ENCODE measurements at places on chromosomes 2 and 18.

GRCh38 chr2:168526641-168527040, 70.6 kb downstream of the CERS6 start:
- no peak for DNase-seq

- no peak for DNase-seq
These were observed 11.8 kb downstream of the MAPRE3 start for GRCh38 chr2:26982102-26982742.

DNA sequence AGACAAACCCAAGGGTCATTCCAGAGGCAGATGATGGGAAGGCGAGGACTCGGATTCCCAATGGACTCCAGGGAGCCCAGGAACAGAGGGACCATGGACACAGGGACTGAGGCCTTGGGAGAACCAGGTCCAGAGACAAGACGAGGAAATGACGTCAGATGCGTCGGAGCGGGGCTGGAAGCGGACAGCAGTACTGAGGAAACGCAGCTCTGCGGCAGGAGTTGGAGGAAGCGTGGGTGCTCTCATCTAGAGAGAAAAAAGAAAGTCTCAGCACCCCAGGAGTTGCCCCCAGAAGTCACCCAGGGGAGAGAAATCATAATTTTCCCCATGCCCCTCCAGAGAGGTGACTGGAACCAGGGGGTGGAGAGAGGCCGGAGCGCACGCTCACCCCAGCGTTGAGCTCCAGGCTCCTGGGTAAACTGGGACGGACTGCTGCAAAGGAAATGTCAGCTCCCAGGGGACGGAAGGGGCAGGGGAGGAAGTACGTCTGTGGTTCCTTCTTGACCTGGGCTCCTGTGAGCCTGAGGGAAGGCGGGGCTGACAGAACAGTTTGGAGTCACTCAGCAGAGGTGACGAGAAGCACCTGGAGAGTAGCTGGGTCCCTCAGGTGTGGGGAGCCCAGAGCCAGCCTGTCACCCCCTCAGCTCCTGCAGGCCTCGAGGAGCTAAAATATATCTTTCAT, 44.7 kb downstream of the CMPK2 start:
- DNase-seq: no peak

GRCh38 chr2:105678346-105678745, 66.4 kb upstream of the NCK2 start:
- DNase-seq: no peak

GRCh38 chr2:26605195-26605998, 35.8 kb downstream of the CIB4 start:
- DNase-seq: peak; percentile 56

- no peak for DNase-seq
These were observed 137.7 kb downstream of the ABCA12 start for GRCh38 chr2:215000721-215001120.

- DNase-seq: no peak
These were observed 347.9 kb downstream of the METTL4 start for GRCh38 chr18:2223449-2223848.

DNA sequence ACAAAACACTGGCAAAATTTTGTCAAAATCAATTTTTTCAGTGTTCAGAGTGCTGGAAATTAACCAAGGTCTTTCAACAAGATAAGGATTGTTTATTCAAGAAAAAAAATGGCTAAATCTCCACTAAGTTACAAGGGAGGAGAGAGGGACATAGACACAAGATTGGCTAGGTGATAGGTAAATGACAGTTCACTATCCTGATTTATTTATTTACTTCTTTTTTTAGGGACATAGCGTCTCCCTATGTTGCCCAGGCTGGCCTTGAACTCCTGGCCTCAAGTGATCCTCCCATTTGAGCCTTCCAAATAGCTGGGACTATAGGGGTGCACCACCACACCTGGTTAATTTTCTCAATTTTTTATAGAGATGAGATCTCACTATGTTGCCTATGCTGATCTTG, 3.7 kb upstream of the WDR33 start:
- DNase-seq: no peak

GRCh38 chr2:71496156-71496770, 42.9 kb downstream of the DYSF start:
- DNase-seq: no peak

DNA sequence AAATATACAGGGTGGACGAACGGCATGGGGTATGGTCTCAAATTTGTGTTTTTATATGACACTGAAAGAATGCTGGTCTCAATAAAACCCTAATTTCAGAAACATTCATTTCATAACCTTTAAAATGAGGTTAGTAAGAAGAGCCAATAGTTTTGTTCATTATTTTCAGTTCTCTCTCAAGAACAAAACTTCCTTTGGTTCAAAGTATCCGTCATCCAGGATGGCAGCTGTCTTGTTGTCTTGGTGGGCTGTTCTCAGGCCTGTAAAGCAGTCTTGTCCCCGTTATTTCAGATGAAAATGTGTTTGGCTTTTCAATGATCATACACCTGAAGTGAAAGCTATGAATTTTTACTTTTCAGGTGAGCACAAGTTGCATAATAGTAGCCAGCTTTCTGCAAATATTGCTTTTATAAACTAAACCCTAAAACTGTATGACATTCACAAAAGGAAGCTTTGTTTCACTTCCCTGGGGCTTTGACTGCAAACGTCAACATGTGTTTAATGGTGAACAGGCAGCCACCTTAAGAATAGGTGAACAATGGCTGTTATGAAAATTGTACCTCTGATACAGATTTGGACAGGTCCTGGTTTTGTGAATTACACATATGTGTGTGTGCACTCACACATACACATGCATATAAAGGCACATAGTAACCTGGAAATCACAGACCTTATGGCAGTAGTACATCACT, 2.6 kb downstream of the IL18RAP start:
- no peak for DNase-seq

DNA sequence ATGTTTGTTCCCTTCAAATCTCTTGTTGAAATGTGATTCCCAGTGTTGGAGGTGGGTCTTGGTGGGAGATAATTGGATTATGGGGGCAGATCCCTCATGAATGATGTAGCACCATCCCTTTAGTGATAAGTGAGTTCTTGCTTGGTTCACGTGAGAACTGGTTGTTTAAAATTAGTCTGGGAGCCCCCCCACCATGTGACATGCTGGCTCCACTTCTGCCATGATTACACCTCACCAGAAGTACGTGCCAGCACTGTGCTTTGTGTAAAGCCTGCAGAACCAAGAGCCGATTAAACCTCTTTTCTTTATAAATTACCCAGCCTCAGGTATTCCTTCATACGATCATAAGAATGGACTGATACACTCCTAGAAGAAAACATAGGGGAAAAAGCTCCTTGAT, 10.1 kb downstream of the ABI2 start:
- peak; percentile 20 for DNase-seq

DNA sequence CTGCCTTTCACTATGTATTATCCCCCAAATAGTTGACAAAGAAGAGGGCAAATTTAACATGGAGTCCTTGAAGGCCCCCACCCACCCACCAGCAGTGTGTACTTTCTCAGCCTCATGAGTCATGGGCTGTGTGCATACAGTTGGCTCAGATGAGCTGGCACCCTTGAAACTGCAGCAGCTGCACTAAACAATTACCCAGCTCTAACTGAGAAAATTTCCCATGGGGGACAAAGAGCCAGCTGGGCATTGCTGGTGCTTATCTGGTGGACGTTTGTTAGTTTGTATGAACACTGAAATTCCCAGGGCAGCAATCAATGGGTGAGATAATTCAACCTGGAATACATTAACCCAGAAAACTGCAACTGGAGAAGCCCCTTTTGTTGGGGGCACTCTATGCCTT, 131.7 kb downstream of the GCA start:
- no peak for DNase-seq

- no peak for DNase-seq
These were observed 10.1 kb upstream of the SESTD1 start for GRCh38 chr2:179274749-179275148.

- DNase-seq: no peak
These were observed 114.5 kb downstream of the METTL8 start for GRCh38 chr2:171319164-171319810.

DNA sequence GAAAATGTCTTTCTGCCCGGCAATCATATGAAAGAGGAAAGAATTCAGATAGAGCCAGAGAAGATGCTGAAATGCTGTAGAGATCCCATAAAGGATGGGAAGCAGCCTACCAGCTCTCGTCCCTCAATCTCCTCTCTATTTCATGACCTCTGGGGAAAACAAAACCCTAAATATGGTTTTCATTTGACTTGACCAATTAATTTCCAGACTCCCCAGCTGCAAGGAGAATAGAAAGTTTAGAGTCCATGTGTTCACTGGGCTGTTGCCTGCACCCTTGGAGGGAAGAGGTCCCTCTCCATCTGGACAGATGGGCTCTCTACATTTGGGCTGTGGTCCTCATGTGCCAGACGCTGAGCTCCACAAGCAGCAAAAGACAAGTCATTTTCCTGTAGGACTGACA, 40.6 kb downstream of the CAPN13 start:
- no peak for DNase-seq

- no peak for DNase-seq
These were observed 15.8 kb downstream of the GKN2 start for GRCh38 chr2:68936889-68937288.

GRCh38 chr18:31275722-31276463, 42.1 kb upstream of the DSG1 start:
- no peak for DNase-seq

DNA sequence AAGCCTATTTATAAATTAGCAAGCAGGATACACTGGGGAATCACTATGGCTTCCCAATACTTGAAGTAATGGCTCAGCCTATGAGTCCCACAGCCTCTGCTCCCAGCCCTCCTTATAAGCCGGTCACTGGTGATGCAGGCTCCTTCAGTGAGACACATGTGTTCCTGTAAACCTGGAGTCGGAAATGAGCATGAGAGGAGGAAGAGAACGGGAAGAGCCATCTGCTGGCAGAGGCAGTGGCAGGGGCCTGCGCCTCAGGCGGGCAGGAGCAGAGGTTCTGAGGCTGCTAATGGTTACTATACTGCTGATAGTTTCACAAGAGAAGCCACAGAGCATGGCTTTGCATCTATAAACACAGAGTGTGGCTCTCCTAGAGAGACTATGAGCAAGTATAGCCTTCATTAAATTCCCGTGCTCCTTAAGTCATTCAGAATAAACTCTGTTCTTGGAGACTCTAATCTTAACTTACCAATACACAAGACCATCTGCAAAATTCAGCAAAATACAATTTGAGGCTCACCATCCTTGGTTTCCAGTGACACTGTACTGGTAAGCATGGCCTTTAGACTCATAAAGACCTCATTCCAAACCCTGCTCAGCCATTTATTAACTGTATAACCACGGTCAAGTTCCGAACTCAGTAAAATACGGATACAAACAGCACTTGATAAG, 63.3 kb downstream of the FBXO15 start:
- DNase-seq: peak; percentile 18

GRCh38 chr2:104938231-104938941, 84.5 kb downstream of the POU3F3 start:
- DNase-seq: no peak

DNA sequence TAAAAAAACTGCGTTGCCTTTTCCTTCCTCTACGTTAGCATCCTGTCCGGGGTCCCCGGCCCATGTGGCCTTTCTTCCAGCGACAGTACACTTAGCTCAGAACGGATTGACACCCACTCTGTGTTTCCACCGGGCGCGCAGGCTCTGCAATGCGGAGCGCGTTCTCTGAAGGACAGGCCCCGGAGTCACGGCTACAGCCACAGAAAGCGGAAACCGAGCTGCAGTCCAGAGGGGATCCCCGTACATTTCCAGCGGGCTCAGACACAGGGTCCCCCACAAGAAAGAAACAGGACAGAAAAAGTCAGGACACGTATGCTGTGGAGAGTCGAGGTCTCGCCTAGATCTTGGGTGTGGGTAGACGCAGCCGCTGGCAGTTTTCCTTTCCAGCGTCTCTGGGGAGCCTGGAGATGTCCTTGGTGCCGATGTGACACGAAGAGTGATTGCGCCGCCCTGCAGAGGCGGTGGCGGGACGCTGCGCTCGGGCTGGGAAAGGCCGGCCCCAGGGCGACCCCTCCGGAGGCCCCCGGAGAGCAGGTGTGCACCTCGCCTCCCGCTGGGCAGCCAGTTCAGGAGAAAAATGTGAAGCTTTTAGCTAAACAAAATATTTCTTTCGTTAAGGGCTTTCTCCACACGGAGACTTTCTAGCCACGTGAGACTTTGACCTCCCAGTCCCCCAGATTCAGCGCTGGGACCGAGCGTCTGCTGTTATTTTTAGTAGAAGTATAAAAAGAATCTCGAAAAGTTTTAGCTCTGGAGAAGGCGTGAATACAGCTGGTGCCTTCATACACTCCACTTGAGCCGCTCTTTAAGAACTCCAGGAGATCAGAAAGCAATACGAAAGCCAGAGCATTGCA, 1.3 kb upstream of the ACKR3 start:
- peak; percentile 35 for DNase-seq

DNA sequence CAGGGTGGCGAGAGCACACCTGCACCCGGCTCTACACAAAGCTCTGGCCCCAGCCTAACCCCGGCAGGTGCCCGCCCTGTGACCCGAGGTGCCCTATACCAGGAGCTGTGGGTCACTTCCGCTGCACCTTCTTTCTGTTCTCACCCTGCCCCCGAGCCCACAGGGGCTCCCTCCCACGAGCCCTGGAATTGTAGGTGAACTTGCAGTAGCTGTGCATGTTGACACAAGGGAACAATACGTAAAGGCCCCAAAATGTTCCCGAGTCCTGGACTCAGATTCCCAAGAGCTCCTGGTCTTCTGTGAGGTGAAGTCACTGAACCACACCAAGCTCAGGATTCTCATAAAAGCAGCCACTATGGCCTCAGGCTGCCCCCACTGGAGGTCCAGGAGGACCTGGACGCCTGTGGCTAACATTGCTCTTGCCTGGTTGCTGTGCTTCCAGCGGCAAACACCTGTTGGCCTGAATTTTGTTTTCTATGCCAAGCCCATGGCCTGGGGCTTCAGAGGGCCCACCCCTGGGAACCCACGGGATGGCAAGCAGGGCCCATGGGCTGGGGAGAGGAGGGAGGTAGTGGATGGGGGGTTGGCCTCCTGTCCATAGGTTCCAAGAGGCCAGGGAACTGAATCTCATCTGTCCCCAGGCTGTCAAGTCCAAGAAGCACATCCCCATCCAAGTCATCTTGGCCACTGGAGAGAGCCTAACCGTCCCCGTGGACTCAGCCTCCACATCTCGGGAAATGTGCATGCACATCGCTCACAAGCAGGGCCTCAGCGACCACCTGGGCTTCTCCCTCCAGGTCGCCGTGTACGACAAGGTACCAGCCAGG, 23.2 kb upstream of the GPR17 start:
- no peak for DNase-seq

DNA sequence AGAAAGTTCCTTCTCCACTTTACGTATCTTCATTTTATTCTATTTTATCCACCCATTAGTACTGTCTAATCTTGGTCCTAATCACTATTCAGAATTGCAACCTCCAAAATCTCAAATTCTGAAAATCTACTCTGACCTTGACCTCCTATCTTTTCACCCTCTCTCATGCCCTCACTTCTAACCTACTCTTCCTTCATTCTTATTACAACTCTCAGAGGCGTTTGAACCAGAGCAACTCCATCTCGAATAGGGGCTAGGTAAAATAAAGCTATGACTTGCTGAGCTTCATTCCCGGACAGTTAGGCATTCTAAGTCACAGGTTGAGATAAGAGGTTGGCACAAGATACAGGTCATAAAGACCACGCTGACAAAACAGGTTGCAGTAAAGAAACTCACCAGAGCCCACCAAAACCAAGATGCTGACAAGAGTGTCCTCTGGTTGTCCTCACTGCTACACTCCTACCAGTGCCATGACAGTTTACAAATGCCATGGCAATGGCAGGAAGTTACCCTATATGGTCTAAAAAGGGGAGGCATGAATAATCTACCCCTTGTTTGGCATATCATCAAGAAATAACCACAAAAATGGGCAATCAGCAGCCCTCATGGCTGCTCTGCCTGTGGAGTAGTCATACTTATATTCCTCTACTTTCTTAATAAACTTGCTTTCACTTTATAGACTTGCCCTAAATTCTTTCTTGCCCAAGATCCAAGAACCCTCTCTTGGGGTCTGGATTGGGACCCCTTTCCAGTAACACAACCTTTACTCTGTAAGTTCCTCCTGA, 11.4 kb downstream of the CCDC88A start:
- no peak for DNase-seq

Measured in SK-N-DZ (cell line).